ENCODE measurements at places on chromosomes 5 and 9.

DNA sequence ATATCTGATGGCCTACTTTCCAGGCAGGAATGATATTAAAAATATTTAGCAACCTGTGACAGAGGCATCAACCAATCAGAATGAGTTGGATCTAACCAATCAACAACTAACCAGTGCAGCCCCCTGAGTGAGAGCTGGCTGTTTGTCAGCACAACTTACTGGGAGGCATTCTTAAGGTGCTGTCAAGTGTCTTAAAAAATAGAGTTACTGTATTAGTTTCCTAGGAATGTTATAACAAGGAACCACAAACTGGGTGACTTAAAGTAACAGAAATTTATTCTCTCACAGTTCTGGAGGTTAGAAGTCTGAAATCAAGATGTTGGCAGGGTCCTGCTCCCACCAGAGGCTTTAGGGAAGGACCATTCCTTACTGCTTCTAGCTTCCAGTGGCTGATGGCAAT, 85.2 kb downstream of the ATG10 start:
- DNase-seq: no peak

DNA sequence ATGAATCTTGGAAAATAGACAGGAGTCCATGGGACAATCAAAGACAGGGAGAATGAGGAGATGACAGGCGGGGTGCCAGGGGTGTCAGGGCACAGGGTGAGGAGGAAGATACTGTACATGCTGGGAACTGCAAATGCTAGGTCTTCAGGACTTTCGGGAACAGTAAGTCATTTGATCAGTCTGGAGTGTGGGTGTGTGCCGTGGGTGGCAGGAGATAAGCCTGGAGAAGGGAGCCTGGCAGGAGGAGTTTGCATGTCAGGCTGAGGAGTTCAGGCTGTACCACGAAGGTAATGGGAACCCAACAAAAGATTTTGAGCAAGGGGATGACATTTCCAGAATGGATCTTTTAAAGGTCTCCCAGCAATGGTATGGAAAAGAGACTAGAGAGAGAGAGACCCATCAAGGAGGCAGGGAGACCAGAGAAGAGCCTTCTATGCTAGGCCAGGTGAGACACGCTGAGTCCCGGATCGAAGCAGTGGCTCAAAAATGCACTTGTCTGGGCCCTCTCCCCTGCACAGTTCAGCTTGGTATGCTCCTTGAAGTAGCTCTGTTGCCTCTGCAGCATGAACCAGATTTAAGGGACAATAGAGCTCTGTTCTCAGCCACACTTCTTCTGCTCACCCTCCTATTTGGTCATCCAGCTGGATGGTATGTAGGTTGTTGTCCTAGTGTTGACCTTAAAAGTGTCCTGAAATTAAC, 77.0 kb upstream of the FER start:
- no peak for DNase-seq

- DNase-seq: no peak
Measured at GRCh38 chr5:26482076-26482809, 556.1 kb downstream of the CDH9 start.

GRCh38 chr9:98897745-98898144, 46.0 kb upstream of the COL15A1 start:
- DNase-seq: no peak

DNA sequence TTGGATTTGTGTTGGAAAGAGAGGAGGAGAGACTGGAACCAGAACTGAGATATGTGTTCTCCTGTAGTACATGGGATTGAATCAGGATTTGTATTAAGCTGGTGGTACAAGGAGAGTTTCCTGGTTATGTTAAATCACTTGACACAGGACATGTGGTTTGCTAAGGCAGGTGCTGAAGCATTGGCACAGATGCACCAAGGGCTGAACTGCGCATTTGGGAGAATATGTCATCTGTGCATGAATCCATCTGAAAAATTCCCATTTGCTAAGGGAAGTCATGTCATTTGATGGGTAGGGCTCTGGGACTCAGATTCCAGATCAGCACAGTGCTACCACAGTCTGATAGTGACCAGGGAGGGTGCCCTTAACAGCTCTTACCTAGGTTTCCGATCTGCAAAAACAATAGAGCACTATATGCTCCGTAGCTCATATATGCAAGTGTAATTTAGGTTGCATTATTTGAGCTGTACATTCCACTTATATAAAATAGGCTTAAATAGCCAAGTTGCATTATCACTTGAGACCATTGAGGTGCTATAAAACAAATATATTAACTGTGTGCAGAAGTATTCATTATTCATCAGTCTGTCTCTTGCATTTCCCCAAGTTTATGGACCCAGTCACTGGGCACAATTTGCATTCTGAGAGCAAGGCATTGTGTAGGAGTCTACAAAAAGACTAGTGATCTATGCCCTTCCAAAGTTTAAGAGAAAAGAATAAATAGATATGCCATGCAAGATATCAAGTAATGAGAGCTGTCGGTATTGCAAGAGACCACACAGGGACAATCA, 55.2 kb downstream of the ADAMTS16 start:
- DNase-seq: no peak

DNA sequence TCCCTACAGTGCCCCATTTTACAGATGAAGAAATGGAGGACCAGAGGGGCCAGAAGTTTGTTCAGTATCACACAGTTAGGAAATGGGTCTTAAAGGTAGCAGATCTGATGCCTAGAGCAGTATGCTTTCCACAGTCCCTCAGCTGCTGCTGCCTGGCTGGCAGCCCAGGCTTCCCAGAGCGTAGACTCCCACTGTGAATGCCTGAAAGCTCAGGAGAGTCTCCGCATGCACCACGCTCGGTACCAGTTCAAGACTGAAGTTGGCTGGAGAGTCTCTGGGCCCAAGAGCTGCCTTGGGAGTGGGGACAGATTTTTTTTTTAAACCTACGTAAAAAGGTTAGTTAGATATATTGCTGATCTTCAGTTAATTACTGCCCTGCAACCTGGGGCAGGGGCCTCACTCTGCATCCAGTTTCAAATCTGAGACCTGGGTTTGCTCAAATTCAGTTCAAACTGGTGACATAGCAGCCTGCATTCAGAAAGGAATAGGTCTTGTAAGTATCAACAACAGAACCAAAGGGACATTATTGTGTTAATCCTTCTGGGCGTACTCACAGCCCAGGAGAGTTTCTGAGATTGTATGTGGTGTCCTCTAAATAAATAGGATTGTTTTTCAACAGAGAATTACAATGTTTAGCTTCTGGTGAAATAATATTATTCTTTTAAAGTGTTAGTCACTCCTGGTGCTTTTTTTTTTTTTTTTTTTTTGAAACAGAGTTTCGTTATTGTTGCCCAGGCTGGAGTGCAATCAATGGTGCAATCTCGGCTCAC, 8.3 kb downstream of the NANS start:
- DNase-seq: no peak

DNA sequence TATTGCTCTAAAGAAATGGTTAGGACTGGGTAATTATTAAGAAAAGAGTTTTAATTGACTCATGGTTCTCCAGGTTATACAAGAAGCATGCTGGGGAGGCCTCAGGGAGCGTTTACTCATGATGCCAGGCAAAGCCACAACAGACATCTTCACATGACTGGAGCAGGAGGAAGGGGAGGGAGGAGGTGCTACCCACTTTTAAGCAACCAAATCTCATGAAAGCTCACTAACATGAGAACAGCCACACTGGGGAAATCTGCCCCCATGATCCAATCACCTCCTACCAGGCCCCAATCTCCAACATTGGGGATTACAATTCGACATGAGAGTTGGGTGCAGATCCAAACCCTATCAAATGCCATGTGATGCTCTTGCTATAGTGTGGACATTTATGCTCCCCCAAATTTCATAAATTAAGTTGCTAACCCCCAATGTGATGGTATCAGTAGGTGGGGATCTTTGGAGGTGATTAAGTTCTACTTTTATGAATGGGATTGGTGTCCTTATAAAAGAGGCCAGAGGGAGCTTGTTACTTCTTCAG, 773.6 kb upstream of the CDH10 start:
- no peak for DNase-seq

DNA sequence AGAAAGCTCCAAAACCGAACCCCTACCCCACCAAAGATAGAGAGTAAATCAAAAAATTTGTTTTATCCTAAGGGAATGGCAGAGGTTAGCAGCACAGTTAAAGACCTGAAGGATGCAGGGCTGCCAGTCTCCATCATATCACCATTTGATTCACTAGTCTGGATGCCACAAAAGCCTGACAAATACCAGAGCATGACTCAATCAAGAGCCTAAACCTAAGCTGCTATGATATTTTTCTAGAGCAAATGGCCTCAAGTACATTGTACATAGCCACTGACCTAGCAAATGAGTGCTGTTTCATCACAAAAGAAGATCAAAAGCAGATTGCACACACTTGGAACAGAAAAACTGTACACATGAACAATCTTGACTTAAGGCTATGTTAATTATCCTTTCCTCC, 48.0 kb downstream of the DPYSL3 start:
- no peak for DNase-seq

GRCh38 chr9:98501819-98502218, 206.9 kb downstream of the GABBR2 start:
- DNase-seq: no peak

GRCh38 chr5:101843055-101843454, 453.0 kb downstream of the SLCO4C1 start:
- DNase-seq: no peak

DNA sequence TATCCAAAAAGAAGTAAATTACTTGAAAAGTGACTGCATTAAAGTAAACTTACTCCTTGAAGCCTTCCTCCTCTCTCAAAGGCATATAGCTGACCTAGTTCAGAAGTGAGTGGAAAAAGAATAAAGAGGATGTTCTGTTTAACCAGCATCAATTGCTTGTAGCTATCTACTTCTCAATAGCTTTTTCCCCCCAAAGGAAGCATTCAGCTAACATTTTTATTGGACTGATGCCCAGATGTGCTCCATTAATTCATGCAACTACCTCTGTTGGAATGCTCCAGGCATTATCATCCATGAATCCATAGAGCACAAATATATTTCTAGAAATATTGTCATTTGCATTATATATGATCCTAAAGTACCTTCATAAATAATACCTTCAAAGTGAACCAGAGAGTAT, 132.8 kb downstream of the RASEF start:
- DNase-seq: no peak

- peak; percentile 60 for DNase-seq
Measured at GRCh38 chr9:6757132-6757455, 679 bp upstream of the KDM4C start.

- no peak for DNase-seq
Measured at GRCh38 chr5:148760945-148761638, 65.3 kb upstream of the ADRB2 start.

GRCh38 chr9:86201474-86202337, 57.8 kb downstream of the C9orf153 start:
- DNase-seq: no peak

GRCh38 chr5:74433896-74434829, 206.4 kb downstream of the ENC1 start:
- DNase-seq: no peak

GRCh38 chr5:141223112-141223783, at the start of gene PCDHB14:
Gene PCDHB14, plus strand, starts transcription at chr5:141223343. Its CDS starts 163 bp downstream, at chr5:141223506.
- no peak for DNase-seq

DNA sequence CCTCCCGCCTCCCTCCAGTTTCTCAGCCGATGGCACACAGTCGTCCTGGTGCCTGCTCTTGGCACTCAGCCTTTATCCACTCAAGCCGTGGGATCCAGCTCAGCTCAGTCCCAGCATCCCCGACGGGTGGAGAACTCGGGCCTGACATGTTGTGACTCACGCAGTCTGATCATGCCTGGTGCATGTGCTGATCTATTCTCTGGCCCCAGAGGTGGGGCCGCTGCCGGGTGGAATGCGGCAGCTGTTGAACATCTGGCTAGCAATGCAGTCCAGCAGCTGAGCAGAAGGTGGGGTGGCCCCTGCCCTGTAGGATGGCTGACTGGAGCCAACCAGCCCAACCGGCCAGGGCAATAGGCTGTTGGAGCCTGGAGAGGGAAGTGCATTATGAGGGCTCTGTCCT, 1.7 kb upstream of the AIF1L start:
- DNase-seq: no peak

- no peak for DNase-seq
Measured at GRCh38 chr9:14212077-14212476, 101.9 kb downstream of the NFIB start.

Data from esophagus squamous epithelium (tissue), 5 donors.